ENCODE measurements at places on chromosomes 7 and 10.

DNA sequence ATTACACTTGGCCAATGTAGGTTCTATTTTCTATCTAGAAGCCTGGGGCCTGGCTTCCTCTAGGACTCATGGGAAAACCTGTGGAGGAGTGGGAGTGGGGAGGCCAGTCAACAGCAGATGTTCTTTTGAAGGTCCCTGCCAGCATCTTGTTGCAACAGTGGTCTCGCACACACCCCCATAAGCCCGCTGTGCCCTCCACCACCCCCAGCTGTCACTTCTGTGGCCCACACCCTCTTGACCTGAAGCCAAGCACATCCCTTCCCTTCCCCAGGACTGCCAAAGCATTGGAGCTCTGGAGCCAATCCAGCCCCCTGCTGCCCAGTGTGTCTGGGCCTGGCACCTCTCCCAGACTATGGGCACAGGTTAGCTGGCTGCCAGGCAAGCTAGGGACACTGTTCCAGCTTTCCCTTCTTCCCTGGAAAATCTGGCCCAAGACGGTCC lies 1.9 kb upstream of the STX1A start:
- DNase-seq, result no peak

DNA sequence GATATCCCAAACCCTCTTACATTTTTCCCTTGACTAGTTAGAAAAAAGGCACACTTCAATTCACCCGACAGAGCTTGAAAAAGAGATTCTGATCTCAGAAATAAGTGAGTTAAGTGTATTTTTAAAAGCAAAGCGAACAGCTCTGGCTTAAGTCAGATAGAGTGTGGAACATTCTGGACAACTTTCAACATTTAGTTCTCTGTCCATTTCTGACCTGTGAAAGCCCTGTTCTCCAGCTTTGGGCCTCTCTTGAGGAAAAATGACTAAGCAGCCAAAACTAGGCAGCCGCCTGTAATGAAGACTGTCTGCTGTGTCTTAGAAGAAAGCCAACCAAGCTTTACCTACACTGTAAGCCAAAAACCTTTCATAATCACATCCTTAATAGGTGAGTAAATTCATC lies 50.5 kb downstream of the CDK6 start:
- no peak for DNase-seq

GRCh38 chr7:158977981-158978380 lies 121.6 kb downstream of the DYNC2I1 start:
- no peak for DNase-seq

- no peak for DNase-seq
Observed at GRCh38 chr10:5951167-5951711, 26.1 kb downstream of the IL15RA start.

GRCh38 chr7:108372618-108373017 lies 83.6 kb downstream of the NRCAM start:
- DNase-seq, result no peak

DNA sequence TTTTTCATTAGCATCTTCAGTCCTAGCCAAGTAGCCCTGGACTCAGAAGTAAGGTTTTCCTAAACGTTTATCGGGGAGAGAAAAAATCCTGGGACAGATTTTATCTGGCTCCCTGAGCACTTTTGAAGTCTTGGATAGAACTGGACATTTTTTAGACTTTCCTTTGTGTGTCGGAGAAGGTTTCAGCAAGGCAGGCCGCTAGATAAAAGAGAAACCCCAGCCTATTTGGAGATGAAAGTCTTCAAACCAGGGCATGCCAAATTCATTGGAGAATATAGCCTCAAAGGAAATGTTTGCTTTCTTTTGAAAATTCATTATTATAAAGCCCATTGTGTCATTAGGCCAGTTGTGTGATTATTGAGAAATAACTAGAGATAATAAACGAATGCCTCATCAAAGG lies 228.1 kb downstream of the BAMBI start:
- no peak for DNase-seq

DNA sequence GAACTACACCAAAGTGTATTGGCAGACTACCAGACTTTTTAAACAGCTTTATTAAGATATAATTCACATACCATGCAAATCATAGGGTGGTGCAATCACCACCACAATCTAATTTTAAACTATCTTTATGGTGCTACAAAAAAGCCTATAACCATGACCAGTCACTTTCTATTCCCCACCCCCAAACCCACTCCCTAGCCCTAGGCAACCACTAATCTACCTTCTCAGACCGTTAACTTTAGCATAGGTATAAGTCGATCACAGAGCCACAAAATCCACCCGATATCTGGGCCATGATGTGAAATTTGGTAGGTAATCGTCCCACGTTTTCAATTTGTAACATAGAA lies 536 bp upstream of the POM121 start:
- DNase-seq, result no peak

DNA sequence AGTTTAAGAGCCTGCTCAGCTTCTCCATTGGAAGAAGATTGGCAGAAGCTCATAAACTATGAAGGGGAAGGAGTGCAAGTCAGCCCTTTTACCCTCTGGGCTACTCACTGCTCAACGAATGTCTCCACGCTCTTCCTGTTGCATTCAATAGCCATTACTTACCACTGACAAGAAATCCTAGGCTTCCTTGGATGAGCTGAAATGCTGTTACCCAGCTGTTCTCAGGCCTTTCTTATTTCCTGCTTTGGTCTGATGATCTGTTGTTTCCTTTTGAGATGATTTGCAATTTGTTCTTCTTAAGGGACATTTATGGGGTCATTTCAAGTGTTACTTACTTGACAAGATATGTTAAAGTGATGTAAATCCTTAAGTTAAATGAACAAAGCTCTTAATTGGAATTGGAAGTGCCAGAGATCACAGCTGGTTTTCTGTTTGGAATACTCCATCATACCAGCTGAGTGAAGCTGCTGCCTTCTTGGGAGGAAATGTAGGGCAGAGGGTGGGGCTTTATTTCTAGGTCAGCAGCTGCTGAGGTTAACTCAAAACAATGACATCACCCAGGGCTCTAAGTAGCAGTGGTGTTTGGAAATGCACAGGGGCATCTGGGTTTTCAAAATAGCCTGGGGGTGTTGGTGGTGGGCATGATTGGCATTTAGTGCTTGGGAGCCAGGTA lies 170.0 kb downstream of the PRKCQ start:
- no peak for DNase-seq

- no peak for DNase-seq
Observed at GRCh38 chr10:21317902-21318301, 207.6 kb downstream of the SKIDA1 start.

DNA sequence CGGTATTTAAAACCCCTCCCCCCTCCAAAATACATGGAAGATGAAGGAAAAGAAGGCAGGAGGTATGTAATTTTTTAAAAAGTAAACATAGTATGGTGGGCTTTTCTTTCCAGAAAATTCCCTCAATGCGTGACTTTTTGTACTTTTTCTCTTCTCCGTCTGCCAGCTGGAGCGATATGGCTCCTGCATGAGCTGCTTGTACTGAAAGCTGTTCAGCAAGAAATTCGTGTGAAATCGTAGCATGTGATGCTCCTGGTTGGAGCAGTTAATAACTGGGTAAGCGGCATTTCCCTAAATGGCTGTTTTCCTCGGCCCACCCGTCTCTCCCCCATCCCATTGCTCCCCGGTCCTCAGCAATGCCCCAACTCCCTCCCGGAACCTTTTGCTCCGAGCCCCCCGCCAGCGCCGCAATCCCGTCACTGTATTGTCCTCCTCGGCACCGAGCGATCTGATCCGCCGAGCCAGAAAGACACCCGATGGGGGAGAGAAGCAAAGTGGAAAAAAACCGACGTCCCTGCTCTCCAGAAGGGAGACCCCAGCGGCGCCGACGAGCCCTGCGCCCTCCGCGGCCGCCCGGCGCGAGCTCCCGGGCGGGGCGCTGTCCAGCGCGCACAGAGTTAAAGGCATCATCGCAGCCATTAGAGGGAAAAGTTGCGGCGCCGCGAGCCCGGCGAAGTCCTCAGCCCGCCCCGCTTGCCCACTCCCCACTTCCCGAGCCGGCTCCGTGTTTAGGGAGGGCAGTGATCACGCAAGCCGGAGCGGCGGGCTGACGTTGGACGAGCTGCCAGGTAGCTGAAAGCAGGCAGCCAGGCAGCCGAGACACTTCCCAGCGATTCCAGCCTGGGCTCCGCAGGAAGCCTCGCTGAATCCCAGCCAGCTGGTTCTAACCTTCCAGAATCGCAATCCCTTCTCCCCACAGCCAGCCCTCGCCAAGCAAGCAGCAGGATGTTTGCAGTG lies at the start of gene VSTM2A:
Gene VSTM2A (plus strand): TSS at position 707 of the 957 bp plus-strand sequence. CDS start 356 bp downstream, outside the sequence.
- no peak for DNase-seq

GRCh38 chr10:86048571-86048970 lies 318.0 kb downstream of the GRID1 start:
- DNase-seq, result no peak

DNA sequence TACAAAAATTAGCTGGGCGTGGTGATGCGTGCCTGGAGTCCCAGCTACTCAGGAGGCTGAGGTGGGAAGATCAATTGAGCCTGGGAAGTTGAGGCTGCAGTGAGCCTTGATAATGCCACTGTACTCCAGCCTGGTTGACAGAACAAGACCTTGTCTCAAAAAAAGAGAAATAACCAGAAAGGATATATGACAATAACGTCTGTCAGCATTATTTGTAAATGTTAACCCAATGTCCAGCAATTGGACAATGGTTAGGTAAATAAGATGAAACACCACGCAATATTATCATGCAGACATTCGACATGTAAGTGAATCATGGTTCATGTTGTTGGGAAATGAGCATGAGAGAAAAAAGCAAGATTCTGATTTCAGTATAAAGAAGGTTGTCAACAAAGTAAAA lies 44.6 kb upstream of the SEPHS1 start:
- DNase-seq, result no peak

DNA sequence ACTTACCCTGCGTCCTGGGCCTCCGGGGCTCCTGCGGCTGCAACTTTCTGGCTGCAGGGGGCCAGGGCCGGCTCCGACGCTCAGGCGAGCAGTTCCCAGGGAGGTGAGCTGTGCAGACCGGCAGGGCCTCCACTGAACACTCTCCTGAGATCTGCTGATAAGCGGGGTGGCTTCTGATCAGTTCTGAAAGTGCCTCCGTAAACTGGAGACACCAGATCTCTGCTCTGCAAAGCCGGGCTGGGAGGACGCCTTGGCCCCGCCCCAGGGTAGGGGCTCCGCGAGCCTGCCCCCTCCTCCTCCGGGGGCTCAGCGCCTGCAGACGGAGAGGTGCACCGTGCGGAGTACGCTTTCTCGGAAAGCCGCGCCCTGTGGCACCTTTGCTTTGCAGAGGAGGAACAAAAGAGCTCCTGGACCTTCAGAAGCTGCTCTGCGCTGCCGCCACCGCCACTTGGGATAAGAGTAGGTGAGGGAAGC lies 141.3 kb upstream of the VKORC1L1 start:
- no peak for DNase-seq

GRCh38 chr7:121084748-121085336 lies 96.3 kb downstream of the CPED1 start:
- no peak for DNase-seq

DNA sequence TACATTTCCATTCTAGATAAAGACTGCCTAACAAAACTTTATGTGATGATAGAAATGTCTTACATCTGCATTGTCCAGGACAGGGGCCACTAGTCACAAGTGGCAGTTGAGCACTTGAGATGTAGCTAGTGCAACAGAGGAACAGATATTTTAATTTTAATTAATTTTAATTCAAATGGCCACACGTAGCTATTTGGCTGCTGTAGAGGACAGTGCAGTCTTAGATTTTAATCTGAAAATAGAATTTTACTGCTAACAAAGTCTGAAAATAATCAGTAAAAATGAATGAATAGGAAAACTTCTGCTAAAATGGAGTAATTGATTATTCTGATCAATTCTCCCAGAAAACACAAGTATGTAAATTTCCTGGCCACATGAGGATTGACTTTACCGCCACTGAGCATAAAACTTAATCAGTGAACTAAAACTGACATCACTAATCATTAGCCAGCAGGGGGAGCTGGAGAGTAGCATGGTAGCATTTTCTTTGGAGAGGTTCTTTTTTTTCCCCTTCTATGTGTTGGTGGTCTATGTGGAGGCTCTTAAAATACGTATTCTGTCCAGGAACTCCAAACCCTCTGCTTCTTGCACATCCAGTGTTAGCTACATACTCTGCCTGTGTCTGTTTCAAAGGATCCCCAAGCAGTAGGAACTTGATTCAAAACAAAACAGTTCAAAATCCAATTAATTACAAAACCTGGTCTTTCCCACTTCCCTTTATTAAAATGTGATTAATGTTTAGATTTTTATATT lies 52.1 kb downstream of the TSPAN12 start:
- no peak for DNase-seq

- no peak for DNase-seq
Observed at GRCh38 chr7:31828520-31828919, 141.5 kb downstream of the PPP1R17 start.

GRCh38 chr10:75108684-75109458 lies 2.6 kb upstream of the SAMD8 start:
- DNase-seq, result no peak

DNA sequence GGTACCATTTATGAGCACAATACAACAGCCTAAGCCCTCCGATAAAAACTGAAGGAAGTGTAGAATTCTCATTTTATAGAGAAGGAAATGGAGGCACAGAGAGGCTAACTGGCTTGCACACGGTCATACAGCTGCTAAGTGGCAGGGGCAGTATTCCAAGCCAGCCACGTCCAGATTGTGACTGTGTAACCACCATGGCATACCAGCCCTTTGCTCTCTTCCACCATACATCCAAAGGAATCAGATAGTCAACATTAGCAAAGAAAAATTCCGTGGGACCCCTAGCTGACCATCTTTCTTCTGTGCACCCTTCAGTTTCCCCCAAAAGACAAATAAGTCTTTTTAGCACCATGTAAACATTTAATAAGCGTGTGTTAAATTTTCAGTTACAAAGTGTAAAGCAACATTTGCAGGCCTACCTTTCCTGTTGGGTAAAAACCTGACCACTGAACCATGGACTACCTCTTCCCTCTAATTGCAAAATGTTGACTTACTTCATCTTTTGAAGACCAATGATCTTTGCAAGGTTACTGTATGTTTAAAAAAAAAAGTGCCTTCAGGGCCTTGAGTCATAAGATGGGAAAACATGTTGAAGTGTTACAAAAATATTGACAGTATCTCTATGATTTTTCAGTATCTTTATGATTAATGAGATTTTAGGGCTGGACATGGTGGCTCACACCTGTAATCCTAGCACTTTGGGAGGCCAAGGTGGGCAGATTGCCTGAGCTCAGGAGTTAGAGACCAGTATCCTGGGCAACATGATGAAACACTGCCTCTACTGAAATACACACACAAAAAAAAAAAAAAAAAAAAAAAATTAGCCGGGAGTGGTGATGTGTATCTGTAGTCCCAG lies 24.3 kb upstream of the PDZD8 start:
- DNase-seq, result no peak

GRCh38 chr7:55214707-55215106 lies 150.4 kb upstream of the LANCL2 start:
- DNase-seq, result no peak

GRCh38 chr10:132059760-132060508 lies 5.8 kb upstream of the JAKMIP3 start:
- no peak for DNase-seq

- DNase-seq, result no peak
Observed at GRCh38 chr7:75993689-75994387, 557 bp downstream of the TMEM120A start.
